ENCODE measurements at places on chromosomes 6 and 20.
A peak's percentile ranks its signal among the peaks of the same experiment; 100 is the strongest.

GRCh38 chr20:50496773-50497385 is 13.3 kb upstream of the PTPN1 start:
- no peak for DNase-seq

GRCh38 chr6:35199866-35200265 is 13.9 kb upstream of the SCUBE3 start:
- DNase-seq = no peak

GRCh38 chr6:106608080-106608668 is 21.1 kb downstream of the RTN4IP1 start:
- DNase-seq = peak; percentile 54

GRCh38 chr20:36848677-36849076 is 27.3 kb upstream of the TLDC2 start:
- no peak for DNase-seq

- no peak for DNase-seq
Observed at GRCh38 chr6:69958978-69959377, 92.6 kb downstream of the COL19A1 start.

DNA sequence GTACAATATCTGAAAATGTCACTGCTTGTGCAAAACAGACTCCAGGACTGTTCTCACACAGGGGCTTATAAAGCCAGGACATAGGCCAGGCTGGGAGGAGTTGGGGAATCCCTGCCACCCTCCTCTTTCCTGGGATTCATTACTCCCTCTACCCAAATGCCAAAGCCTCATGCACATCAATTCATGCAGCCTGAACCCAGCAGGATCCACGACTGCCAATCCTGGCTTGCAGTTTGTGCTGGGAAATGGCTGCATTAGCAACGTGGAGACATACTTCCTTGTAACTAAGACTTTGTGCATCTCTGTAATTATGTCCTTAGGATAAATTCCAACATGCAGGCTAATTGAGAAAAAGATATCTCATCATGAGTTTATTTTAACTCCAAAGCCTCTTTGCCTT is 143.8 kb downstream of the SYCP2 start:
- DNase-seq = no peak

GRCh38 chr6:111484633-111484930 is 1.6 kb upstream of the REV3L start:
- DNase-seq = no peak

DNA sequence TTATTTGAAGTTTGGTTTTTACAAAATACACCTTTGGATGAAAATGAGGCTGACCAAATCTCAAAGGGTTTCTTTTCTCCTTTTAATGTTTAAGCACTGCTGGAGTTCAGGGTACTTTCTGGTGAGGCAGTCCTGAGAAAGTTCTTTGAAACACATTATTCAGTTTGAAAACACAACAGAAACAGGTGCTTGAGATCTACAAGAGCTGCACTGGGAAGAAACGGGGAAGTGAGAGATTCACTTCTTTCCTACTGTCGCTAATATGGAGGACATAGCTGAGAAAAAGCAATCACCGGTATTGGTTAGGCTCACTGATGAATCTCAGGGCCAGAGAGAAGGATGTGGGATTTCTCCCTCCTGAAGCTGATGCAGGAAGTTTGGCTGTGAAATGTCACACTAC is 22.9 kb upstream of the TMEM170B start:
- DNase-seq = no peak

GRCh38 chr20:31861135-31861384 is 9.3 kb downstream of the DUSP15 start:
- DNase-seq = no peak

DNA sequence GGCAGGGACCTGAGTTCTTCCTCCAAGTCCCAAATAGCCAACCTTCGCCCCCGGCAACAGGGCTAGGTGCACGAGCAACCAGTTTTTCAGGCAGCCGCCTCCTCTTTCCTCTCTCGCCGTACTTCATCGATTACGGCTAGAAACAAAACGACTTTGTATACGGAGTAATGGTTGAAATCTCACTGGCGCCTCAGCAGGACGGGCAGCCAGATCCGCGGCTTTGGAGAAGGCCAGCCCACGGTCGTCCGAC is 333 bp upstream of the SMIM13 start:
- no peak for DNase-seq

GRCh38 chr6:127302728-127303660 is 36.3 kb downstream of the RNF146 start:
- no peak for DNase-seq

GRCh38 chr6:157908369-157909281 is 73.0 kb upstream of the SYNJ2 start:
- no peak for DNase-seq

- DNase-seq = peak; percentile 60
Observed at GRCh38 chr6:36067374-36068011, 39.9 kb downstream of the MAPK14 start.

DNA sequence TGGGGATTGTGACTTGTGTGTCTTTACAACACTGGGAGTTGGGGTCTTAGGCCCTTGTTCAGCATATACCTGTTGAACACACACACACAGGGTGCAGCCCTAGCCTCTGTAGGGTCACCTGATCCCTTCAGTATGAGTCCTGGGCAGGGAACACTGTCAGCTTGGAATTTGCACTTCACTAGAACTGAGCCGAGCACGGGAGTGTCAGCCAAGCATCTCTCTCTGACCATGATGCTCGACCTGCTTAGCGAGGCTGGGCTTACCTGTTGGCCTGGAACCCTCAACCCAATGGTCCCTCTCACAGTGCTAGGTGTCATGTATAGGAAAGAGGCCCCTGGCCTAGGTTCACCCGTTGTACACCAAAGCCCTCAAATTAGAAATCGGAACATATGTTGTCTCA is 96.1 kb downstream of the NKAIN2 start:
- no peak for DNase-seq

GRCh38 chr6:139777202-139777970 is 402.9 kb upstream of the CITED2 start:
- DNase-seq = no peak

- DNase-seq = no peak
Observed at GRCh38 chr6:122604676-122605075, 5.5 kb upstream of the PKIB start.

- no peak for DNase-seq
Observed at GRCh38 chr6:111846066-111846465, 27.2 kb downstream of the FYN start.

GRCh38 chr6:170286934-170287265 is 4.0 kb downstream of the DLL1 start:
- no peak for DNase-seq

DNA sequence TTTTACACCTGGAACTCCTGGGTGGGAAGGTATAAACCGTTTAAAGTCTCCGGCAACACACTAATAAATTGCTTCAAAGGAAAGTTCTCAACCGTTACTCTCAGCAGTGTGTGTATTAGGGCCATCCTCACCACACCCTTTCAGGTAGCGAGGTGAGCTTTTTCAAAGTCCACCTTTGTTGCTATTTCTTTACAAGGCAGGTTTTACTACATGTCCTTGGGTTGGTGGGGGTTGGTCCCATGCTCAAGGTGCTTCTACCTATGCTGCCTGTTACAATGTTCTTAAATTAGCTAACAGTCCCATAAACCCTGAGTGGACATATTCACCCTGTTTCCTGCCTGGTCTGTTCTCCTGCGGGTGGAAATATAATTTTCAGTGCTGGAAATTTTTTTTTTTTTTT is 13.2 kb upstream of the OSER1 start:
- no peak for DNase-seq

- no peak for DNase-seq
Observed at GRCh38 chr6:149719531-149719930, 1.6 kb upstream of the LATS1 start.
